ENCODE measurements at places on chromosomes 13 and 19.

- no peak for DNase-seq
Observed at GRCh38 chr13:28355822-28356371, 139.0 kb downstream of the FLT1 start.

GRCh38 chr13:45733361-45733760 lies 31.2 kb downstream of the CBY2 start:
- no peak for DNase-seq

DNA sequence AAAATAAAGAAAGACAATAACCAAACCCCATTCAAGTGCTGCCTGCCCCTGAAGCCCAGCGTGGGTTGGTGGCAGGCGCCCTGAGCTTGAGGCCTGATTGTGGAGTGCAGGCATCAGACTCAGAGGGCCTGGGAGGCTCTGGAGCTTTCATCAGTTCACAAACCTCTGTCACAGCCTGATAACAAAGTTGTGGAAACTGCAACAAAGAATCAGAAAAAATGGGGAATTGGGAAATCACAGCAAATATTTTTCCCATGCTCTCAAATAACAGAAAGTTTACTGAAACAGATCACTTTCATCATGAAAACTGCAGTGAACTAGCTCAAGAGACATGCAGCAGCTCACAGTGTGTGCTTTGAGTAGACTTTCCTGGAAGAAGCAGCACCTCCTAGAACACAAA lies 793.6 kb downstream of the UQCRFS1 start:
- DNase-seq = no peak

DNA sequence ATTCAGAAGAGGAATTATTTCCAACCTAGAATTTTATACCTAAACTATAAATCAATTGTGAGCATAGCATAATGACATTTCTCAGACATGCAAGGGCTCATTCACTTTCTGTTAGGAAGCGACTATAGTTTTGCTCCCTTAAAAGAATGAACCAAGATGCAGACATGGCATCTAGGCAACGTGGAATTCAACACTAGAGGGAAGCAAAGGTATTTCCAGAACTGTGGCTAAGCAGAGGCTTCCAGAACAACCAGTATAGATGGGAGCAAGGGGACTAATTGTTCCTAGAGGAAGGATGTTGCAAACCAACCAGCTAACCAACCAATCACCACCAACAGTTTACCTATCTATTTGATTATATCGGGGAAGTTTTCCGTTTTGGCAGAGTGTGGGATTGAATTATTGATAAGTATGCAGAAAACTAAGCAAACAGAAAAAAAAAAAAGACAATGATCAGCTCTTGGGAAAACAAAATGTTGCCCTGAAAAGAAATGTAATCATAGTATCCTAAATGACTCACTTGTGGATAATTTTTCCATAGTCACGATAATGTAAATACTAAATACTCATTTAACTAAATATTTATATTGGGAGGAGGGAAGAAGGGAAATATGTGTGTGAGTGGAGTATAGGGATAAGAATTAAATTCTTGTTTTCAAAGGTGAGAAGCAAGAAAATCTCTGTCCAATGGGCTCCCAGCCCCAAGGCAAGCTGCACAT lies 21.1 kb downstream of the ARL11 start:
- no peak for DNase-seq

GRCh38 chr13:75161804-75162203 lies 320.2 kb downstream of the TBC1D4 start:
- no peak for DNase-seq

- no peak for DNase-seq
Observed at GRCh38 chr13:67120872-67121531, 109.1 kb downstream of the PCDH9 start.

- no peak for DNase-seq
Observed at GRCh38 chr13:67229481-67230403, at the start of gene PCDH9. Gene PCDH9 (minus strand): TSS chr13:67230336. CDS start chr13:67228440, 1,896 bp downstream.

DNA sequence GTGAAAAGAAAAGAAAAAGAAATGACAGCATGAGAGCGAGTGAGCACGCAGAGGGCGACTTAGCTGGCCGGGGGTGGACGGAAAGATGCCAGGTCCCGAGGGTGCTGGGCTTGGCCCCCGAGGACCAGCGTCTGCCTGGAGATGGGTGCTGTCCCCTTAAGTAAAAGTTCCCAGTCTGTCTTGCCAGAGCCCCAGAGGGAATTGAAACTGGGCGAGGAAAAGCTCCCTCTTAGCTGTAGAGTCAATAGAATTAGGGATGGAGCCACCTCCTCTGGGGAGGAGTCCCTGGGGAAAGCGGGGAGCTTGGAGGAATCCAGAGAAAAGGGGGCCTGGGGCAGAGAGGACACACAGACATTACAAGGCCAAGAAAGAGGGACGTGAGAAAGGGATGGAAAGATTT lies 13.3 kb downstream of the BCAM start:
- DNase-seq = no peak

DNA sequence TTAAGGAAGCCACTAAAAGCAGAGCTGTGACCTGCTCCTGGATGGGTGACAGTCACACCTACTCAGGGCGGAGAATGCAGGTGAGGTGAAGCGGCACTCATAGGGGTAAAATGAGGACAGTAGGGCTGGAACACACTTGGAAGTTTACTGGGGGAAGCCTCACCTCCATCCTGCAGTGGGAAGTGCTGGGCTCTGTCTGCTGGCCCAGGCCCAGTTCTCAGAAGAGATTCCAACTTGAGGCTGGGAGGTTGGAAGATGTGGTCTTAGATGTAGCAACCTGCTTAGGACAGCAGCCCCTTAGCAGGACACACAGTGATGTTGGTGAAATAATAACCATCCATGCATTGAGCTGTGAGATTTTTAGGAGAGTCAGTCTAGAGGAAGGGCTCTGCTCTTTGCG lies 4.6 kb downstream of the MEDAG start:
- no peak for DNase-seq

GRCh38 chr13:99199541-99200431 lies 868 bp upstream of the UBAC2 start:
- DNase-seq = no peak

DNA sequence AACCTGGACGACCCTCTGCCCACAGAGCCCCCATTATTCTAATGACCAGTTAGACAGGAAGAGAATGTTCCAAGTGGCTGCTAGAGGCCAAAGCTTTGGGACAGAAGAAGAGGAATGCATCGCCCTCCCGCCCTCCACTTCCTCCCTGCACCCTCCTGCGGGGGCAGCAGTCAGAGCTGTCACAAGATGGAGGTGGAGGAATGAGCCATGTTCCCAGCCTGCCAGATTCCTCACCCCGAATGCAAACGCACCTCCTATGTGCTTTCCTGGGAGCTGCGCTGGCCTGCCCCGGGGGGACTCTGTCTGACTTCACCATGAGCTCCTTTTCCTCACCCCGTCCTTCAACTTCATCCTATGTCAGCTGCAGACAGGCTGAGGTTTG lies 1.7 kb downstream of the YJEFN3 start:
- DNase-seq = no peak

GRCh38 chr19:6613711-6614110 lies 22.8 kb upstream of the CD70 start:
- no peak for DNase-seq

GRCh38 chr19:33193865-33194362 lies at the start of gene LRP3:
Gene LRP3 (plus strand): TSS chr19:33194330. CDS start chr19:33194786, 456 bp downstream.
- DNase-seq = no peak

DNA sequence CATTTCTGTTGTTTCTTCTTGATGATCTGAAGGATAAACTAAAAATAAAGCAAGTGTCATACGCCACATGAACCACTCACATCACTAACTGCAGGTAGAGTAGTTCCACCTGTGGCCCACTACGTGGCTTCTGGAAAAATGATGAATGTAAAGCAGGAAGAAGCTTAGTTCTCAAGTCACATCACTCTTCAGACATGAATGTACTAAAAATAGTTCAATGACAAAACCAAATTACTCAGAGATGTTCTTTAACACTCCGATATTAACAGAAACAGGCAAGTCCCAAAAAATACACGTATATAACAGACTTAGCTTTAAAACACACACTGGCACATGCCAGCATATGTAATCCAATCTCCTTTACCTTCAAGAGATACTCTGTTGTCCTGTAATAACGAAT lies 21.6 kb downstream of the RAB20 start:
- DNase-seq = no peak

DNA sequence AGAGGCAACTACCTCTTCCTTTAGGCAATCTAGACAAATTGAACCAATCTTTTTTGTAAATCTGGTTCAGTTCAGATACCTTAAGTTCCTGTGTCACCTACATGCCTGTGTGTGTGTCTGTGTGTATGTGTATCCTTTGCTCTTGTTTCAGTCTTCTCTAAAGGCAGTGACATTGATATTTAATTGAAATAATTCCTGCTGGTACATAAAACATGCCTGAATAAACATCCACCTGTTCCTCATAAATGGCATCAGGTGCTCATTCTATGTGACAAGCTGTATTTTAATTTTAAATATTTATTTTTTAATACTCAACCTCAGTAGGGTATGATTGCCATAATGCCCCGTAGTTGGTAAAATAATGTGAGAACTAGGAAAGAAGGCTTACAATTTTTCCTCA lies 1606.4 kb upstream of the PRR20A start:
- DNase-seq = no peak

- no peak for DNase-seq
Observed at GRCh38 chr13:66577358-66577757, 652.8 kb downstream of the PCDH9 start.

DNA sequence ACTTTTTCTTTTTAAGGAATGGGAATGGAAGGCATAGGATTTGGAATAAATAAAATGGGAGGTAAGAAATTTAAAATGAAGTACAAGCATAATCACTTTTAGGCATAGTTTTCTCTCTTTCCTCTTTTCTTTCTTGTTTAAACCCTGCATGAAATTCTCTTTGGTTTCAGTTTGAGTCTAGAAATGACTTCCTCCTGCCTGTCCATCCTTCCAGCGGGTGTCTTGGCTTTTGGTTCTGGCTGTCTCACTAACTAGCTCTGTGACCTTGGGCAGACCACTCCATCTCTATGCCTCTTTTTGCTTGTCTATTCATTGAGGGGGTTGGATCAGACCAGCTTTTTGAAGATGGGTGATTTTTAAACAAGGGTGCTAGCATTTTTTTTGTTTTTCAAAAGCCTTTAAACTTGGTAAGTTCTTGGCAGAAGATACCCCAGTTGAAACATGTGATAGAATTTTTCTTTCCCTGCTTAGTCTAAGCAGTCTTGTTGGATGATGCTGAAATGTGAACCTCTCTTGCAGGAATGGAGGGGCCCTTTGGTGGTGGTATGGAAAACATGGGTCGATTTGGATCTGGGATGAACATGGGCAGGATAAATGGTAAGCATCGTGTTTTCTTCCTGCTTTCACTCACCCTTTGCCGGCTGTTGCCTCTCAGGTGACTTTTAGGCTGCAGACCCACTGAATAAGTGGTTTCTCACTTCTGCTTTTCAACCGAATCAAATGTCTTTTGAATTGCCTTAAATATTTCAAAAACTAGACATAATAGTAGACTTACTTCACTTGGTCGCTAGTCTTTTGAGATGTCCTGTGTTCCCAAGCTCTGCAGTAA lies 28.6 kb downstream of the PRAM1 start:
- DNase-seq = no peak

DNA sequence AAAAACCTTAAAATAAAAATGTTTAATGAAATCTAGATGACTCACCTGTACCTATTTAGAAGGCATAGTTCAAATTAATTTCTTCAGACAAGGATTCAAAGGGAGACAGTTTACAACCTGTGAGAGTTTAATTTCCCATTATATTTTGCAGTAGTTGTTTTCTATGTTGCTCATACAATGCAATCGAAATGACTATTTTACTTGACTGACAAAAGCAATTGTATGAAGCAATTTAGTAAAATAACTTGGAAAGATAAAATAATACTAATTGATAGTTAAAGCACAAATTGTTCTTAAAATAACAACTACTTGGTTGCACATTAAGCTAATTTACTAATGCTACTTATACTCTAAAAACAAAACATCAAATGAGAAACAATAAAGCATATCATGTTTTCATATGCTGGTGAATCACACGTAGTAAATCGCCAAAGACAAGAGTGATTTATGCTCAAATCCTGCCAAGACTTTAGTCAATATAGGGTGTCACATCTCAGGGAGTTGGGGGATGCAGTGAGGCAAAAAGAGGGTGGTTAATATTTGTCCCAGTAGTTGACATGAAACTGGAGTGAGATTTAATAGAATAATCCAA lies 6.4 kb downstream of the DACH1 start:
- no peak for DNase-seq

- no peak for DNase-seq
Observed at GRCh38 chr19:52099497-52100138, 4.1 kb upstream of the ZNF841 start.

- no peak for DNase-seq
Observed at GRCh38 chr13:97165502-97166425, 56.4 kb upstream of the MBNL2 start.

DNA sequence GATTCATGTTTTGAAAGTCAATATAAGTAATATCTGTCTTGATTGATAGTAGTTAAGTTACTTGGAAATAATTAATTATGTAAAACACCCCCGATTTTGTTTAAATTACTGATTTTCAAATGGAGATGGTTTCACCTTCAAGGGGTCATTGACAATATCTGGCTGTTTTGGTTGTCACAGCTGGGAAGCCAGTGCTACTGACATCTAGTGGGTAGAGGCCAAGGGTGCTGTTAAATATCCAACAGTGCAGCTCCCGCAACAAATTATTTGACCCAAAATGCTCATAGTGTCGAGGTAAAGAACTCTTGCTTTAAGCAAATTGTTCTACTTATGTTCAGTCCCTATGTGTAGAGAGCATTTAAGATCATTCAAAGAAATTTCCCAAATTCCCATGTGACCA lies 50.6 kb upstream of the PCDH20 start:
- DNase-seq = no peak

DNA sequence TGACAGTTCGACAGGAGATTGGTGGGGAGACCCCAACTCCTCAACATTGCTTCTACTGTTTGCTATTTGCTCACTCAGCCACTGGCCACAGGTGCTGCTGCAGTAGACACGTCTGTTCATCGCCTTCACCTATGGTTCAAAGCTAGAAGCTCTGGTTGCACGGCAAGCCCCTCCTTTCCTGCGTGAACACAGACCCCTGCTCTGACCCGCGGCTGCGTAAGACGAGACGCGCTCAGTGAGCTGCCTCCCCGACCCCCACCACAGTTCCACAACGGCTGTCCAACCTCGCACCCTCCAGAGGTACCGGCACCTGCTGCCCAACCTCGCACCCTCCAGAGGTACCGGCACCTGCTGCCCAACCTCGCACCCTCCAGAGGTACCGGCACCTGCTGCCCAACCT lies 6.8 kb downstream of the RASA3 start:
- no peak for DNase-seq

DNA sequence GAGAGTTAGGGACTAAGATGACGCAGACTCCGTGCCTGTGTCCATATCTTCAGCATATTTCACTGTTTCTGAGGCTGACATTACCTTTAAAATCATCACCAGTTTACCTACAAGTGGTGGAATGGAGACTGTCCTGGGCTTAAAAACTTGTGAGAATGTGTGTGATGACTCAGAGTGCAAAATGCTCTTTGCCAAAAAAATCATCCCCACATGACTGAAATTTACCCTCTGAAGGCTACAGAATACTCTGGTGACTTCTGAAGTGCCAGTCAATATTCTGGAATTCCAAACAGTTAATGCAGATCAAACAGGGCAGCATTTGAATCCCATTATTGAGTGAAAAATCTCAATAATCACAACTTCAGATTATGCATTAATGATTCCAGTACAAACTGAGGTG lies 901.4 kb downstream of the EFNB2 start:
- DNase-seq = no peak
